ENCODE measurements at places on chromosomes 2 and 18.

DNA sequence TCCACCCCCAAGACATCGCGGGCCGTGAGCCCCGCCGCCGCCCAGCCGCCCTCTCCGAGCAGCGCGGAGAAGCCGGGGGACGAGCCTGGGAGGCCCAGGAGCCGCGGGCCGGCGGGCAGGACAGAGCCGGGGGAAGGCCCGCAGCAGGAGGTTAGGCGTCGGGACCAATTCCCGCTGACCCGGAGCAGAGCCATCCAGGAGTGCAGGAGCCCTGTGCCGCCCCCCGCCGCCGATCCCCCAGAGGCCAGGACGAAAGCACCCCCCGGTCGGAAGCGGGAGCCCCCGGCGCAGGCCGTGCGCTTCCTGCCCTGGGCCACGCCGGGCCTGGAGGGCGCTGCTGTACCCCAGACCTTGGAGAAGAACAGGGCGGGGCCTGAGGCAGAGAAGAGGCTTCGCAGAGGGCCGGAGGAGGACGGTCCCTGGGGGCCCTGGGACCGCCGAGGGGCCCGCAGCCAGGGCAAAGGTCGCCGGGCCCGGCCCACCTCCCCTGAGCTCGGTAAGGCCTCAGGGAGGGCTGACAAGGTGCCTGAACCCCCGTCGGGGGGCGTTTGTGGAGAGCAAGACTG is 14.2 kb downstream of the SPEG start:
- H3K27ac ChIP-seq = no peak overlapping the region
- H3K36me3 ChIP-seq = no peaks in the 10 kb centered on the region

DNA sequence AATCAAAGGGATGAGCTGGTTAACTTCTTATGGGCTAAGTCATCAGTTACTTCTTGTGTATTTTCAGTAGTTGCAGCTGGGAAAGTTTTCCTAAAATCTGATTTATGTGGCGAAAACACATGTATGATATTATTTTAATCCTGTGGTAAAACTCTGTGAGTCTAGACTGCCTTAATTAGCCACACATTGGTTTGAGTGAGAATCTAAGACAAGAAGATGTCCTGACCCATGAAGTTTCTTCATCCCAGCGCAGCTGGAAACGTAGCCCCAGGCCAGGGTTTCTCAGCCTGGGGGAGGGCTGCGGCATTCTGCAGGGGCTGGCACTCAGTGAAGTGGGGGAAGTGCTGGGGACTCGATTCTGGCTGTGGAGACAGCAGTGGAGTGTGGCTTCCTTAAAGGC is 44.7 kb upstream of the INHBB start:
- no peak for DNase-seq
- peaks cover 5% of the 10 kb centered on the region for H3K36me3 ChIP-seq
- H3K27ac ChIP-seq = no peak overlapping the region
- no peak overlapping the region for H3K4me3 ChIP-seq

DNA sequence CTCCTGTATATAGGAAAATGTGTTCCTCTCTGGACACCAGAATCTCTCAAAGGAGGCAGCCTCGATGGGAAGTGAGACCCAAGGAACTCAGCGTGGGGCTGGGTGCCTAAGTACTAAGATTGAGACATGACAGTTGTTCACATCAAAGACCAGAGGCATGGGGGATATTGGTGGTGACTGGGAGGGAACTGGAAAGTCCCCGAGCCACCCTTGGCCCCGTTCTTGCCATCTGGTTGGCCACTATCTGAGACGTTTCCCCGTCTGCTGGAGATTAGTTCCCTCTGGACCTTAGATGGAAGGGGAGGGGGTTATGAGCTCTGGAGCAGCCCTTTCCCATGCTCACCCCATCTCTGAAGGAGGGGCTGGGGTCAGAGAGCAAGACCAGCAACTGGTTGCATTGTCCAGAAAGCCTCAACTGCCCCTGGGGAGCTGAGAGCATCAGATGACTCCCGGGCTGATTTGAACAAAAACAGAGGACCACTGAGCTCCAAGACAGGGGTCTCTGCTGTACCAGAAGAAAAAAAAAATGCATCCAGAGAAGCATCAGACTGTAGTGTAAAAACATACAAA is 11.8 kb downstream of the FBLN7 start:
- no peak overlapping the region for H3K27ac ChIP-seq
- DNase-seq = no peak
- H3K36me3 ChIP-seq = no peaks in the 10 kb centered on the region
- no peaks in the 10 kb centered on the region for H3K27me3 ChIP-seq
- no peak overlapping the region for H3K4me3 ChIP-seq
- H3K4me1 ChIP-seq = peaks cover 5% of the 10 kb centered on the region

GRCh38 chr2:15634846-15635490 is 43.3 kb downstream of the DDX1 start:
- DNase-seq = no peak
- peaks cover 41% of the 10 kb centered on the region for H3K36me3 ChIP-seq
- no peaks in the 10 kb centered on the region for H3K27me3 ChIP-seq
- no peaks in the 10 kb centered on the region for H3K4me1 ChIP-seq
- H3K4me3 ChIP-seq = no peak overlapping the region

DNA sequence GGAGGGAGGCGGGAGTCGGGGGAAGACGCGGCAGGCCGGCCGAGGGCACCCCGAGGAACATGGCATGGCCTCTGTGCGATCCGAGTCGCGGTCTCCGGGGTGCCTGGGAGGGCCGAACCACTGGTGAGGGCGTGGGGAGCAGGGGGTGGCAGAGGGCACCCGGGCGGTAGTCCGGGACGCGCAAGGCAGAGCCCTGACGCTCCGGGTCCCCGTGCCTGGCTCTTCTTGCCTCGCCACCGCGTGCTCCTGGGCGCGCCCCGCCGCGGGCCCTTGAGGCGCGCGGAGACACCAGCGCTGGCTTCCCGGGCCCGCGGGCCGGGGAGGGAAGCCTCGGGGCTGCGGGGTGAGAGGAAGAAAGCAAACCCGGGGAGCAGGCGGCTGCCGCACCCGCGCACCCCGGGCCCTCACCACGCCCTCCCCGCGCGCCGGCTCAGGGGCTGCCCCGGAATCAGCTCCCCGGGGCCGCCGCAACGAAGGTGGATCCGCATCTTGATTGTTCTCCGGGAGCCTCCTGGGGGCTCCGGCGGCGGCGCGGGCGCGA is 4.3 kb downstream of the SOX11 start:
- peaks cover 13% of the 10 kb centered on the region for H3K27me3 ChIP-seq
- DNase-seq = no peak
- no peaks in the 10 kb centered on the region for H3K36me3 ChIP-seq
- no peak overlapping the region for H3K4me3 ChIP-seq
- no peak overlapping the region for H3K27ac ChIP-seq
- no peaks in the 10 kb centered on the region for H3K4me1 ChIP-seq

- H3K4me3 ChIP-seq = no peak overlapping the region
- H3K27me3 ChIP-seq = no peaks in the 10 kb centered on the region
- DNase-seq = no peak
- no peaks in the 10 kb centered on the region for H3K36me3 ChIP-seq
- no peak overlapping the region for H3K27ac ChIP-seq
Observed at GRCh38 chr2:239539776-239540100, 138.9 kb upstream of the HDAC4 start.

GRCh38 chr2:36663851-36664695 is 32.4 kb upstream of the VIT start:
- H3K27ac ChIP-seq = no peak overlapping the region
- H3K36me3 ChIP-seq = no peaks in the 10 kb centered on the region
- no peaks in the 10 kb centered on the region for H3K27me3 ChIP-seq
- peak; percentile 1 for DNase-seq
- no peak overlapping the region for H3K4me3 ChIP-seq
- H3K4me1 ChIP-seq = no peaks in the 10 kb centered on the region

Measured in effector memory CD4-positive, alpha-beta T cell (primary cell).